Stimulated activated CD4-positive, alpha-beta T cell treated with anti-CD3 and anti-CD28 coated beads, Interleukin-4, amount 100 ng/mL, for 24 hours (primary cell): ENCODE measurements at places on chromosomes 6 and 20.

DNA sequence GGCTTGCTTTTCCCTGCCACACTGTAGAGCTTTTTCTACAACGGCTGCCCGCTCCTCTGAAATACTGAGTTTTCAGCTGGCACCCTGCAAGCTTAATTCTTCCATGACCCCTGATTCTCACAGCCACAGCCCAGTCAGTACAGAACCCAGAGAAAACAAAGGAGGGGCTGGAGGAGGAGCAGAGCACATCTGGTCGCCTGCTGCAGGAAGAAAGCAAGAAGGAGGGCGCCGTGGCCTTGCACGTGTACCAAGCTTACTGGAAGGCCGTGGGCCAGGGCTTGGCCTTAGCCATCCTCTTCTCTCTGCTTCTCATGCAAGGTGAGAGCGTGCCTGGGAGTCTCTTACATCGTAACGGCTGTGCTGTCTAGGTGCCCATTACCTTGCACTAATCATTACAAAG lies 11.3 kb downstream of the DLK2 start:
- no peak for DNase-seq

GRCh38 chr6:127972815-127973214 lies 72.0 kb upstream of the THEMIS start:
- peak; percentile 61 for DNase-seq

- DNase-seq, result no peak
Measured at GRCh38 chr6:61809004-61809595, 476.9 kb downstream of the KHDRBS2 start.

DNA sequence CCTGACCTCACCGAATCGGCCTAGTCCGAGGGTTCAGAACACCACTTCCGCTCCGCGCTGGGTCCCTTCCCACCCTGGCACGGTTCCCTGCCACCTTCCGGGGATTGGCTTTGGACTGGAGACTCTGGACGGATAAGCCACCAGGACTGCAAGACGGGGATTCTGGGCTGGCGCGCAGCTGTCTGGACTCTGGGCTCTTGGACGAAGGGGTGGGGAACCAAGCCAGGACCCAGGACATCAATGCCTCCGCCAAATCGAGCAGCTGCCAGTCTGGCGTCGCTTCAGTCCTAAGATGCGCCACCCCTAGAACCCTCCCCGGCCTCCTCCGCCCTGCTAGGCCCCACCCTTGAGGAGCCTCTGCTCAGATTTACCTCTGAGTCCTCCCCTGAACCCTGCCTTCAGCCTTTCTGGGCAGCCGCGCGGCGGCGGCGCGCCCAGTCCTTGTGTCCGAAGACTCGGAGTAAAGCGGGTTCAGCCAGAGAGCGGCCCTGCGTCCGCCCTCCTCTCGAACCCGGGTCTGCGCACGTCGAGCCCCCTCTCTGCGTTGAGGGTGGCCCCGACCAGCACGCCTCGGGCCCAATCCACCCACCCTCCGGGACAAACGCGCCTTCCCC lies 1.2 kb downstream of the KCNK17 start:
- no peak for DNase-seq
